Kidney capillary endothelial cell (primary cell): ENCODE measurements at places on chromosomes 4 and X.

GRCh38 chr4:81180916-81181315, 34.1 kb downstream of the PRKG2 start:
- DNase-seq: no peak

DNA sequence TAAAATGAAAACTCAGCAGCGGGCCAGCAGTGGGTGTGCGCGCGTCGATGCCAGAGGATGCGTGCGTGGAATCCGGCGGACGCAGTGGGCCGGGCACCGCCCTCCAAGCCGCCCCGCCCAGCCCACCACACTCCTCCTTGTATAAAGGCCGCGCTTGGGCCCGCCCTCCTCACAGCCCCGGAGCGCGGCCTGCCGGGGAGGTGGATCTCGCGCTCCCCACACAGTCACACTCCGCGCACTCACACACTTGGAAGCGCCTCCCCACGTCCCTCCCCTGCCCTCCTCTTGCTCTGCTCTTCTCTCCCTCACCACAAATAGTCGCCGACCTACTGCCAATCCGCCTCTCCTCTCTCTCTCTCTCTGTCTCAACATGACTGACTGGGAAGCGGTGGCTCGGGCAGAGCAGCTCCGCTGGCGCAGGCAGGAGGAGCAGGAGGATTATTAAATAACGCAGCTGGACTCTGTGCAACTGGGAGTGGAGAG, at the start of gene CCSER1:
Gene CCSER1 (plus strand): TSS at position 172 of the 483 bp plus-strand sequence.
- peak; percentile 13 for DNase-seq

DNA sequence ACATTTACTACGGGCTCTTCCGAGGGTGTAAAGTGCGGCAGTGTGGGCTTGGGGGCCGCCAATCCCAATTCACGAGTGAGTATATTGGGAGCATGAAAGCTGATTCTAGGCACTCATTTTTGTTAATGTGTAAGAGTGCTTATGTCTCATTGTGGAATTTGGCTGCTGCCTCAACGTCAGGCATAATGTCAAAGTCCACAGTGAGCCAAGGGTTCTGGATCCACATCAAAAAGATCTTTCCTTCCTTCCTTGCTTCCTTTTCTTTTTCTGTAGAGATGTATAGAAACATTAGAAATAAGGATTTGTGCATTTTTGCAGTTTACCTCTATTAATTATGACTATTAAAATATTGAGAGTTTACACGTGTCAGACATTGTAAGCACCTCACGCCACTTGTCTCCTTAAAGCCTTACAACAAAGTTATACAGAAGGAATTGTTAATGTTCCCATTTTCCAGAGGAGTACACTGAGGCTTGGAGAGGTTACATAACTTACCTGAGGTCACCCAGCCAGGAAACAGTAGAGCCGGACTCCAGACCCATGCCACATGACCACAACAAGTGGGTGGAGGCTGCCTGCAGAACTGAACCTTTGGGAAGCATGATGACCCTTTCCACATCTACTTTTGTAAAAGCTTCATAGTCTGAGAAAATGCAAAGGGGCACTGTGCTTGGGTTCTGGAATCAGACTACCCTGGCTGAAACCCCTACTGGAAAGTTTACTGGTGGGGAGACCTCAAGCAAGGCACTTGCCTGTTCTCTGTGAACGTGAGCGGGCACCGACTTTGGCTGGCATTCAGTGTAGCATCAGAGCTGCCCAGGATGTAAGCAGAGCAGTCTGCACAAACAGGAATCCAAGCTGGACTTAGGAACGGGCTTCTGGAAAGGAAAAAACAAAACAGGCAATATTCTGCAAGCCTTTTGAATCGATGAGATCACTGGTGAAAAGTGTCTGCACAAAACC, 761 bp downstream of the CLRN2 start:
- no peak for DNase-seq

DNA sequence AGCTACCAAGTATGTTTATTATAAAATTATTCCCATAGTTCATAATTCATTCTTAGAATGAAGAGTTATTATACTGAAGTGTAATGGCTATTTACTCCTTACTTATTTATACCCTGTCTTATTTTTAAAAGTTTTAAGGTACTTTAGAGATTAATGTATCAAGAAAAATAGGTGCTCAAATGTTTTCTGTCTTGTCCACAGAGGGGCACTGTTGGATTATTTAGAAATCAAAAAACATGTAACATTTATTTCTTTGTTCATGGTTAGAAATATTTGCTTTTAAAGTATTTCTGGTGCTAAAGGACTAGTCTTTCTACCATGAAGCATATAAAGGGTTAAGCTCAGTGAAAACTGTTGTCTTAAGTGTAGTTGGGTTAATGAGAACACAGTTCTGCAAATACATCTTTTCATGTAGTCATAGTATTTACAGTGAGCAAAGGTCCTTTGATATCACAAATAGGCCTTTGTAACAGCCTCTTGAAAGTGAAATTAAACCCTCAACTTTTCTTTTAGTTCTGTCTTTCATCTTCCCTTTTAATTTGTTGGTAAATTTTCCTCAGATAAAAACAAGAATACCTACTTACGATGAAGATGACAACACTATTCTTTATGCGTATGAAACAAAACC, 7.7 kb downstream of the SCML1 start:
- DNase-seq: no peak

- no peak for DNase-seq
Observed at GRCh38 chr4:107999932-108000539, 10.3 kb downstream of the HADH start.

DNA sequence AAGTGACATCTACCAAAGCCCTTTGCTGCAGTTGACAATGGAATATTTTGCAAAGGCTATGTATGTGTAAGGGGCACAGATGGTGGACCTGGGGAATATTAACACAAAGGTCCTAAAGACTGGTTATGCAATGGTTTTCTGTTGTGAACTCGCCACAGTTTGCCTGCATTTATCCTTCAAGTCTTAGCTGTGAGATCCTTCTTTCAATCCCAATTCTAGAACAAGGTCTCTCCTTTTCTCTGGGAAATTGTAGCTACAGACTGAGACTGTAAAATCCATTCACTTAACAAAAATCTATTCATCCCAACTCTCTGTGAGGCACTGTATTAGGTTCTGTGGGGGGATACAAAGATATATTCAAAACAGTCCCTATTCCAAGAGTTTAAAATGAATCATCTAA, 250.4 kb downstream of the GPM6A start:
- DNase-seq: no peak

DNA sequence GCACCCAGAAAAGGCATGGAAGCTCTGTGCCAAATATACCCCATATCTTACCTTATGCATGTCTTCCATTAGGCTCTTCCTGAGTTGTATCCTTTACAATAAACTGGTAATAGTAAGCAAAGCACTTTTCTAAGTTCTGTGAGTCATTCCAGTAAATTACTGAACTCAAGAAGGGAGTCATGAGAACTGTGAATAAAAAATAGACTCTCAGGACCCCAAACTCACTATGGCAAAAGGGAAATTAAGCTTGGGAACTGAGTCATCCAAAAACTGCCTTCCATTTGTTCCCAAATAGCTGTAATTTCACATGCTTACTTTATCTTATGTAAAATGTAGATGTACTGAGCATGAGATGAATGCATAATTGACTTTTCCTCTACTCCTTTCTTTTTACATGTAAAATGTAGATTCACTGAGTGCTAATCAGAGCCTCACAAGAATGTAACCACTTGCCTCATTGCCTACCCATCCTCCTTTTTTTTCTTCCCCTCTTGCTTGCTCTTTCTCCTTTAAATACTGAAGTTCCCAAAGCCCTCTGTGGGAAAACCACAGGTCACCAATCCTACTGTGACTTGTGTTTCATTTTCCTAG, 8.1 kb downstream of the TCEAL3 start:
- no peak for DNase-seq

DNA sequence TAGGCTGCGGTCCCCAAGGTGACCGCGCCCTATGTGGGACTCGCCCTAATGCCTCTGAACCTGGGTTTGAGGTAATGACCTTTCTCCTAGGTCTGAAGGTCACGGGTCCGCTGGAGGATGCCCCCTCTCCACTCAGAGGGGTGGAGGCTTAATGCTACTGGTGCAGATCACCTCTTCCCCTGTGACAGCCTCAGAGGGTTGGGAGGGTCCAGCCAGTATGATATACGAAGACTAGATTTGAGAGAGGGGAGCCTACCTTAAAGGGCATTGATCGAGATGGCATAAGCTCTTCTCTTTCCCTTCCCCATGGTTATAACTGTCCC, 1.0 kb downstream of the SLC25A5 start:
- no peak for DNase-seq

DNA sequence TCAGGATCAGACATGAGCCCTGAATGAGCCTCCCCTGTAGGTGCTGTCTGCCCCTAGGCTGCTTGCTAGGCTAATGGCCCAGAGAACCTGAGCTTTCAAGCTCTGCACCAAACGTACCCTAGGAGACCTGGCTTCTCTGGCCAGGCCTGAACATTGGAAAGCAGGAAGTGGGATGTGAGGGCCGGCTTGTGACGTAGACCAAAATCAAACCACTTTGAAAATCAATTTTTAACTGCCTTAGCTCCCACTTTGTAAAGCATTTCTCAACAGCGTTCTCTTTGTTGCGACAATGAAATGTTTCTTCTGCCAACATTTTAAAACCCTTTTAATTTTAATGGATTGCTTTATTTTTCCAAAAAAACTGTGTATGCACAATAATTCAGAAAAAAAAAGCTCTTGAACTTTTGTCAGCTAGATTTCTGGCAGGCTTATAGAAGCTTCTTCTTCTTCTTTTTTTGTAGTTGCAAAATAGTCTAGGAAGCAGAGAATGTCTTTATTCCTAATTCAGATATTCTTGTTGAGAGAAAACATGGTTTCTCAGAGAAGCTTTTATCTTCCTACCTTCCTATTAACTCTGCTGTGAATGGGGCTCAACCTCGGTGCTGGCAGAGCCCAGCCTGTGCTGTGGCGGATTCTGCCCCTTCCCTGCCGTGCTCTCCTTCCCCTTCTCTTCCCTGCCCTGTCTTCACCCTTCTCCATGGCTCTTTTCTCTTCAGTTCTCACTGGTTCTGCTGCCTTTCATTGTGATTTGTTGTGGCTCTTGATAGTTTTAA, 145.2 kb upstream of the SFRP2 start:
- no peak for DNase-seq

DNA sequence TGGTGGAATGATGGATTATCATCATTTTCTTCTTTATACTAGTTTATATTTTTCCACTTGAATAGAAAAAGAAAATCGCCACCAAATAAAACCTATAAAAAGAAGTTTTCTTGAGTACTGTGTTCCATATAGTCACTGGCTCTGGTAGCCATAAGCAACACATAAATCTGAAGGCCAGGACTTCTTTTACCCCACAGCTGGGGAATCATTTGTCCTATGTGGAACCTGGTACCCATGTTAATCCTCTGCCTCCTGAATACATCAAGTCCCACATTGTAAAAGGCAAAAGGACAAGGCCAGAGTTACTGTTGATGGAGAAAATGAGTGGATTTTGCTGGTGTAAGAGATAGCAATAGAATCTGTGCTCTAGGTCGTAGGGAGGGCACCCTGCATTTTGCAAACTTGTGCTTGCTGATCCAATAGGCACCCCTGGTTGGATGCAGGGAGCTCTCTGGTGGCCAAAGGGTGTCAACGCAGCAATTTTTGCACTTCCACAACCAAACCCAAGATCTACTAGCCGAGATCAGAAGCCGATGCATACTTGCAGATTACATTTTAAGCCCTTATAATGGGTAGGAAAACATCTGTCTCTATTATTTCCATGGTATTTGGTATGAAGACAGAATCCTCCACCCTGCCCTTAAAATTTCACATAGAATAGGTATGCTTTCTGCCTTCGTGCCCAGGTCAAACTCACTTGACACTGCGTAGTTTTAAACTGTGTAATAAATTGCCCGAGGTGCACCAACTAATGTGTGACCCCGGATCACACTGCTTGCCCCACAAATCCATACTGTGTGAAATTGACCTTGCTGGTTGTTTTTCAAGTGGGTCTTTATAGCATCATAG, 146.2 kb upstream of the SCML1 start:
- DNase-seq: peak; percentile 49

DNA sequence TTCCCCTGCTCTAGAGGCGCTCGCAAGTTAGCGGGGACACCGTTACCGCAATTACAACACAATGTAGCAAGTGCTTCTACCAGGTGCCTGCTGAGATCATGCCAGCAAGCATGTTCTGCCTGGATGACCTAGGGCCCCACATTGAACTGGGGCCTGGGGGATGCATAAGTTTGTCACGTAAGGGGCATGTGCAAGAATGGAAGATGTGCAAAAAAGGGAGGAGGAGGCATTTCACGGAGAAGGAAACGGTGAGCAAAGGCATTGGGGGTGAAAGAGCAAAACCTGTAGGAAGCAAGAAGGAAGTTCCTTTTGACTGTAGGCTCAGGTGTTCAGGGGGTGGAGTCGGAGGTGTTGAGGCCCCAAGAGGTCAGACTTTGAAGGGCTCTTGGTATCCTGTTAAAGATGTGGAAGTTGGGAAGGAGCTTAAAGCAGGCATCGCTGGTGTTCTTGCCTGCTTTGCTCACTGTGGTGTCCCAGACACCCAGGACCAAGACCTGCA, 602 bp upstream of the SCARB2 start:
- DNase-seq: no peak

- DNase-seq: no peak
Observed at GRCh38 chr4:90174621-90175023, 47.4 kb downstream of the CCSER1 start.

DNA sequence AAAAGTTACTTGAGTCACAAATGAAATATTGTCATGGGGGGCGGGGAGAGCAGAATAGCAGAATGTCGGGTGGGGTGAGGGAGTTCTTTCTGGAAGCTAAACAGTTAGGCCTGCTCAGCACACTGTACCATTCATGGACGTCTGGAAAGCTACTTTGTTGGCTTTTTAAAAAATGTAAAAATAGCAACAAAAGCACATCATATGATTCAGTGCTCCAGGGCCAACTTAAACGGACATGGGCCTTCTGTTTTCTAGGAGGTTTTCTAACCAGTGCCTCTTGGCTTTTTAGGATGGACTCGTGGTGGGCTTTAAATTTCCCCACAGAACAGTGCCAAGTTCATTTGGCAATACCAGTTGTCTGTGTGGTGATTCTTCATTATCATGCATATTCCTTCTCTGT, 57.4 kb upstream of the CLCN4 start:
- no peak for DNase-seq

GRCh38 chrX:153692611-153693156, 5.0 kb downstream of the SLC6A8 start:
- no peak for DNase-seq
